ENCODE measurements at places on chromosomes 16 and 17.

- no peak for DNase-seq
Measured at GRCh38 chr17:75228847-75229246, 23.4 kb downstream of the NUP85 start.

DNA sequence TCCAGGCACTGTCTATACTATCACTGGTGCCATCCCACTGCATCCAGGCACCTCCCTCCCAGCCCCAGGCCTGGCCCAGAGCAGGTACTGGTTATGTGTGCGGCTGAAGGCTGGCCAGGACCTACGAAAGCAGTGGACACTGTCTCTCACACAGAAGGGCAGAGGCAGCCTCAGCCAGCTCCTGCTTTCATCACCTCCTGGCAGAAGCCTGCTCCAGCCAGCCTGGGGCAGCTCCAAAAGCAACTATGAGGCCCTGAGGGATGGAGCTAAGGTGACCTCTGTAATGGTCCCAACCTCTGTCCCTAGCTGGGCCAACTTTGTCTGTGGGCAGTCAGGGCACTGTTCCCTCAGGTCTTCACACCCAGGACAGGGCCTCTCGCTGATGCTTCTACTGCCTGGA lies 18.8 kb downstream of the HSD11B2 start:
- DNase-seq = no peak

- DNase-seq = no peak
Measured at GRCh38 chr16:85524630-85525419, 88.3 kb upstream of the GSE1 start.

DNA sequence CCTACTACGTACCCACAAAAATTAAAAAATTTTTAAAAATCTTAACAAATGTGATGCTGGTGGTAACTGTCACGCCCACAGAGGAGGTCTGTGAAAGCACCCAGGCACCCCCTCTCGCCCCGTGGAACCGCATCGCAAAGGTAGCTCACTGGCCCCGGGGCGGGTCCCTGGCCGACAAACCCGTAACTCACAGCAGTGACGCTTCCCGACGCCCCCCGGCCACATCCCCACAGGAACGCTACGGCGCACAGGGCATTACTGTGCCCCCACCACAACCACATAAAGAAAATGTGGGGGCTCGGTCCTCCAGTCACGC lies 366 bp downstream of the ANKS3 start:
- no peak for DNase-seq

DNA sequence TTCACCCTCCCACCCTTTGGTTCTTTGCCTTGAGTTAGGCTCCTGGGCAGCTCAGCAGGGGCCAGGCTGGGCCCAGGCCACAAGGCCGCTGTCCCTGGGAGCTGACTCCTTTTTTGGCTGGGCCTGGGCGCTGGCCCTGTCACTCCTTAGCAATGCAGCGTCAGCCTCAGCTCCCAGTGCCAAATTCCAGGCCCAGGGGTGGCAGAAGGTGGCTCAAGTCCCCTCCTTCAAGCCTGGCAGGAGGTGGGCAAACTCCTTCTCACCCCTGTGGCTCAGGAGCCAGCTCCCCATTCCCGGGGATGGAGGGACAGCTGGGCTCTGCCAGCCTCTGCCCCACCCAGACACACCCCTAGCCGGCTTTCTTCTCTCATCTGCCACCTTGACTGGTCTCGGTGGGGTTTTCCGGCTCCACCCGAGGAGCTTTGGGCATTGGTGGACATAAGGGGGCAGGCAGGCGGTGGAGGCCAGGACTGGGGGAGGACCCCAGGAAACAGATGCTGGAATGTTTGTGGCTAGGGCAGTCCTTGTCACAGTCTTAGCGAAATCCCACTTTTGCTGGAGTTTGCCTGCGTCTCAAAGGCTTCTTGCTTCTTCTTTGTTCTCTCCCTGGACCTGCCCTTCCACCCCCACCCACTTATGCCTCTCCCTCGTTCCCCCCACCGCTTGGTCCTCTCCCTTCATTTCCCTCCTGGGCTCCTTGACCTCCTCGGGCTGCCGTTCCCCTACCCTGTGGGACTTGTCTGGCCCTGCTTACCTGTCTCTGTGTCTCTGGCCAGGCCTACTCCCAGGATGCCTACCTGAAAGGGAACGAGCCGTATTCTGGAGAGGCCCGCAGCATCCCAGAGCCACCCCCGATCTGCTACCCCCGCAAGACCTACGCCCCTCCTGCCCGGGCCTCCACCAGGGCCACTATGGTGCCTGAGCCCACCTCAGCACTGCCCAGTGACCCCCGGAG lies 37.4 kb downstream of the ARHGAP23 start:
- DNase-seq = no peak

DNA sequence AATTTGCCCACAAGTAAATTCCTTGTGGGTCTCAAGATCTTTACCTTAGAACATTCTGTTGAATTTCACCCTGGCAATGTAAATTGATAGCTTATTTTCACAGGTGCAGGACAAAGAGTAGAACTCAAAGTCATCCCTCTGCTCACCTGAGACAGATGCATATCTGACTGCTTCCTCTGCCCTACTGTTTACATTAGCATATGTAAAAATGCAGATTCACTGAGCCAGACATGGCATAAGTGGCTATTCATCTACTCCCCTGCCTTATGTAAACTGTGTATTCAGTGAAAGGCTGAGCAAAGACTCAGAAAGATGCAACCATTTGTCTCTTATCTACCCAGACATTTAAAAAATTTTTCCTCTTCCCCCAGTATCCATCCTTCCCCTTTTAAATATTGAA lies 22.3 kb upstream of the MILR1 start:
- DNase-seq = no peak

GRCh38 chr17:64162554-64162953 lies 32.6 kb upstream of the ERN1 start:
- no peak for DNase-seq

GRCh38 chr16:1545044-1546040 lies 11.9 kb downstream of the TMEM204 start:
- DNase-seq = no peak

DNA sequence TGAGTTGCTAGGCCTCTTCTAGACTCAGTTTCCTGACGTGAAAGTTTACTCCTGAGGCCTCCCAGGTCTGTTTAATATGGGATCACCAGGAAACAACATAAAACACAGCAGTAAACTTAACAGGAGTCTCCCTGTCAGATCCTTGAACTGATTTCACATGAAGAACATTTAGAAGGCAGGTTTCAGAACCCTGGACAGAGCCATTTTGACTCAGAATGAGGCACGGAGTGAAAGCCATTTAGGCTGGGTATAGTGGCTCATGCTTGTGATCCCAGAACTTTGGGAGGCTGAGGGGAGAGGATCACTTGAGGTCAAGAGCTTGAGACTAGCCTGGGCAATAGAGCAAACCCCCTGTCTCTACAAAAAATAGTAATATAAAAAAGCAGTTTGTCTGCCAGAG lies 289.1 kb downstream of the CA10 start:
- no peak for DNase-seq

DNA sequence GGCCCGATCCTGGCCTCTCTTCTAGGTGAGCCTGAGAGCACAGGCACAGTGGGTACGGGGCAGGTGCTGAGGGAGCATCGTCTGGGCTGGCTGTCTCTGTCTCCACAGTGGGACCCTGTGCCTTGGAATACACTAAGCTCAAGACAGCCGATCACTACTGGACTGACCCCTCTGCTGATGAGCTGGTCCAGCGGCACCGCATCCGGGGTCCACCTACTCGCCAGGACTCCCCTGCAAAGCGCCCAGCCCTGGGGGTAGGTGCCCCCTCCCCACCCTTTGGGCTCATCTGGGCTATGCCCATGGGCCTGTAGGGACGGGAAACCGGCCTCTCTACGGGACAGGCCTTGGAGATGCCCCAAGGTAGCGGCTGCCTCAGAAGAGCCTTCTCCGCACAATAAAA lies 25.6 kb downstream of the SGSM2 start:
- DNase-seq = no peak

DNA sequence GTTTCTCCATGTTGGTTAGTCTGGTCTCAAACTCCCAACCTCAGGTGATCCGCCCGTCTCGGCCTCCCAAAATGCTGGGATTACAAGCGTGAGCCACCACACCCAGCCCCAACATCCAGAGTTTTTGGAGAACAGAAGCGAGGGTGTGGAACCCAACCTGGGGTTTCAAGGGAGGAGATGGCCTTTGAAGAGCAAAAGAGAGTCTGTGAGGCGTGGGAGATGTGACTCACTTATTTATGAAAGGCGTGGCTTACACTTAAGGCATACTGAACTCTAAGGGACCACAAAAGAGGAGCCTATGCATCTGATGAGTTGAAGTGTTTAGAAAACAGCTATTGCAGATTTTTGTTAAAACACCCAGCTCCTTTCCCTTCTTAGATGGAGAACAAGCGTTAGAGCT lies 18.9 kb downstream of the ARSG start:
- DNase-seq = no peak

- DNase-seq = no peak
Measured at GRCh38 chr17:47884905-47885730, 10.9 kb upstream of the SP2 start.

DNA sequence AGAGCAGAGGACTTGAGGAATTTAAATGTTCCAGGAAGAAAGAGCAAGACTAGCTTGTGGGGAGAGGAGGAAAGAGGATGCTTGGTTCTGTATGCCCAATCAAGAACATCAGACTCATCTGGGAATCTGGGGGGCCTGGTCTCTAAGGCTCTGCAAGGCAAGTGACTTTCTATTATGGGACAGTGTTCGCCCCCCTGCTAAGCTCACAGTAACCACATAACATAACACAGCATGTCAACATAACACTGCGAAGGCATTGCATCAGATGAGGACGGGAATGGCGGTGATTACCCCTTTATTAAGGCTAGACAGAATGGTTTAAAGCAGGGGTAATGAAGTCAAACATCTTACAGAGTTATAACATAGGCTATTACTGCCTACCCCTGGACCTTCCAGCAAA lies 176.6 kb upstream of the IRX6 start:
- DNase-seq = no peak

DNA sequence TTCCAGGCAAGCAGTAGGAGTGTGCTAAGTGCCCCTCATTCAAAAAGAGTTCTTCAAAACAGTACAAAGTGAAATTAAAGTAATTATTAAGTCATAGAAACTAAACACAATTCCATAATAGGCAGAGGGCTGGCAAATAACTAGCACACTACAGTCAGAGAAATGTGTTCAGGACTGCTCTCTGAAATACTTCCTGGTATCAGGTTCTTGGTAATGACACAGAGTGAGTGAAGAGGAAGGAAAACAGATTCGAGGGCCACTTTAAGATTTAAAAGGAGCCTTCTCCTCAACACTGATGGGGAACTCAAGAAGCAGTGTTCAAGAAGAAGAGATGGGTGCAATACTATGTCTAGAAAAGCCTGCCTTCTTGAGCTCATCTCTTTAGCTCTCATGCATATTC lies 139.2 kb downstream of the TOX3 start:
- no peak for DNase-seq

DNA sequence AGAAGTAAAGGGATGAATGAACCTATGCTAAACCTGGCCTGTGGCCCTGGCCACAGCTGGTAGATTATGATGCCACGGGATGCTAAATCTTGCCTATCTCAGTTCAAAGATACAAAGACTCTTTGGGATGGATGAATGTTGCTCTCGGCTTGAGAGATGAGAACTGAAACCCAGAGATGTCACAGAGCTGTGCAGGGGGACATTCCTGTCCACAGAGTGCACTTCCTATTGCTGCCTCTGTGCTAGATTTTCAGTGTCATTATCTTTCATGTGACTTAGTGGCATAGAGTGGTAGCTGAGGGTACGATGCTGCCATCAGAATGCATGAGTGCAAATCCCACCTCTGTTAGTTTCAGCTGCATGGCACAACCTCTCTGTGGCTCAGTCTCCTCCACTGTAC lies 2.3 kb upstream of the MT1M start:
- DNase-seq = no peak

- DNase-seq = no peak
Measured at GRCh38 chr17:73895157-73895556, 250.9 kb upstream of the SDK2 start.

DNA sequence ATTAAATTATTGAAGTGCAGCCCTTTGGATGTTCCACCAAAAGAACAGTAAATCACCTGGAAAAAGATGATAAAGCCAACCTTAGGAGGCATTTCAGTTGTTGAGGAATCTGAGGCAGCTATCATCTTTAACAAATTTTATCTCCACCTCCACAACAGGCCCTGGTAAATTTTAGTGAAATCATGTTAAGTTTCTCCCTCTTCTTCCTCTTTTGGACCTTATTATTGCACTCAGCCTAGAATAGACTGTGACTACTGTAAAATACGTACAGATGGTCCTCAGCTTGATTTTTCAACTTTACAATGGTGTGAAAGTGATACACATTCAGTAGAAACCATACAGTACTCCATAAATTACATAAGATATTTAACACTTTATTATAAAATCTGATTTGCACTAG lies 90.3 kb downstream of the USP32 start:
- DNase-seq = no peak

GRCh38 chr17:41013606-41014005 lies 4.7 kb upstream of the KRTAP3-1 start:
- DNase-seq = no peak

- DNase-seq = no peak
Measured at GRCh38 chr17:57038486-57038885, 46.6 kb upstream of the AKAP1 start.
